Pulmonary artery endothelial cell (primary cell): ENCODE measurements at places on chromosomes 4 and X. TPM values are rescaled to one million over a fixed set of nuclear protein-coding genes. Genes with fewer than 3 reads are reported as not detected.

- no peak for DNase-seq
Observed at GRCh38 chr4:115117651-115118050, 4.2 kb upstream of the NDST4 start.

DNA sequence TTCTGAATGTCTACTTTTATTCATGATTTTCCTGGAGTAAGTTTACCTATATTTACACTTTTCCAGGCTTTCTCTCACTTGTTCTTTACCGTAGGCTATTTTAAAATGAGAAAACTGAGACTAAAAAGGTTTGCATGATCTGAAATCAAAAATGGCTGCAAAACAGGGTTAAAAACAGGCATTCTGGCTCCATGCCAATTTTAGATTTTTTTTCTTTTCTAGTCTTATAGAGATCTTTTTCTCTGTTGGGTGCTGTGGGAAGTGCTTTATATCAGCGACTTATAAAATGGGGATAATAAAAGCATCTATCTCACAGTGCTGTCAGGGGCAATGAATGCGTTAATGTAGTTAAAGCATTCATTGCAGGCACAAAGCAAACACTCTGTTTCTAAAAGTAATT is 294.8 kb downstream of the PACRGL start:
- no peak for DNase-seq

DNA sequence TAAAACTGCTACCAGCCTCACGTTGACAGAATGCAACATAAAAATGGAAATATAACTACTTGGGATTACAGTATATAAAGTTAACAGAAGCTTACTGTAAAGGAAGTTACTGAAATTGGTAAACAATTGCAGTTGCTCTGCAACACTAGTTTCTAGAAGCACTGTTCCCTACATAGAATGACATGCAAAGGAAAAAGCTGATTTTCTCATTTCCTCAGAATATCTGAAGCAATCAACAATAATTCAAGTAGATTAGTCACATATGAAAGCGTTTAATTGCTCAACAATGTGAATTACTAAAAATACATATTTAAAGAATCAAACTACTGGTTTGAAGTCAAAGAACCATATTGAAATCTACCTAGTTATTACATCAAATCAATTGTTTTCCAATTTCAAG is 31.8 kb downstream of the PDGFC start:
- no peak for DNase-seq

The GPAT3 gene
- total RNA-seq: 6.1 and 13.9 TPM in 2 replicates

DNA sequence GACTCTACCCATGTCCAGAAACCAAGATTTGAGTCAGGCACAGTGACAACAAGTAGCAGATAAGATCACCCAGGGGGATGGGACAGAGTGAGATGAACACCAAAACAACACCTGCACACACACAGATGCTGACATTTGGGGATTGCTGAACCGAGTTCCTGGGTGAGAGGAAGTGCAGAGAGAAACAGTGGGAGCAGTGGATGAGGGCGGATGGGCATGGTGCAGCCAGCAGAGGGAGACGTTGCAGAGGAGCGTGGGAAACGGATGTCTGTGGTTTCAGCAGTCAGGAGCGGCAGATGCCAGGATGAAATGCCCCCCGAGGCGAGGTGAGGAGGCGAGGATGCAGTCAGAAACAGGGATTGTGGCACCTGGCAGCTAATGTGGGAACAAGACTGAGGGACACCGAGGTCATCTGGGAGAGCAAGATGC is 78.6 kb upstream of the STS start:
- no peak for DNase-seq
